Uterus (tissue), 4 donors: ENCODE measurements at places on chromosomes 6 and 20. TPM values are rescaled to one million over a fixed set of nuclear protein-coding genes. Genes with fewer than 3 reads are reported as not detected.

The PGC gene
- total RNA-seq, result not detected

The SDHAF4 gene
- 16.2 TPM for total RNA-seq

The MBOAT1 gene
- 22.6 TPM for total RNA-seq

The FOXA2 gene
- total RNA-seq, result not detected

The PPIL6 gene
- 3.8 TPM for total RNA-seq

The MLIP gene
- not detected for total RNA-seq

The FAM83C gene
- not detected for total RNA-seq

DNA sequence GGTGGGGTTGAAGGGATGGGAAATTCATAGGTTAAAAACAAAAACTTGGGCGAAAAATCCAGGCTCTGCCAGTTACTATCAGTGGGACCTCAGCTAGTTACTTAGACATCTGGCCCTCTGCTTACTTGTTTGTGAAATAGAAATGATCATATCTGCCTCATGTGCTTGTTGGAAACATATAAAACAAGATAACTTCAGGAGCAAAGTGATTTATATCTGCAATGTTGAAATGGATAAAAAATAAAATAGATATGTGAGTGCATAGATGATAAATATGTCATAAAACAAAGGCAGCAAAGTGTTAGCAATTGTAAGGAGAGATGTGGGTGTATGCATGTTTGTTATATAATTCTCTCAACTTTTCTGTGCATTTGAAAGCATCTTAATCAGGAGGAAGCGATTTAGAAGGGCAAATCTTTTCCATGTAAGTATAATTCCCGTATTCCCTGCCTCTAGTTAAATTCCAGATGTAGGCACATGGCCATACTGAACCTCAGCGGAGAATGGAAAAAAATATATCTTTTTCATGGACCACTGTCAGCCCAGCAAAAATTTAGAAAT, 579.0 kb upstream of the FLRT3 start:
- H3K4me3 ChIP-seq, result no peak overlapping the region
- H3K36me3 ChIP-seq, result no peaks in the 10 kb centered on the region
- H3K27ac ChIP-seq, result peak overlapping the region; percentile 70
- DNase-seq, result no peak

GRCh38 chr6:43966853-43967718, 160.2 kb downstream of the MRPL14 start:
- no peak overlapping the region for H3K27ac ChIP-seq
- no peaks in the 10 kb centered on the region for H3K36me3 ChIP-seq
- H3K4me3 ChIP-seq, result no peak overlapping the region
- H3K4me1 ChIP-seq, result no peaks in the 10 kb centered on the region
- no peaks in the 10 kb centered on the region for H3K27me3 ChIP-seq

GRCh38 chr20:47318586-47319516, 37.6 kb downstream of the ZMYND8 start:
- no peaks in the 10 kb centered on the region for H3K36me3 ChIP-seq
- H3K4me1 ChIP-seq, result peaks cover 28% of the 10 kb centered on the region
- H3K27ac ChIP-seq, result peak overlapping the region; percentile 93

DNA sequence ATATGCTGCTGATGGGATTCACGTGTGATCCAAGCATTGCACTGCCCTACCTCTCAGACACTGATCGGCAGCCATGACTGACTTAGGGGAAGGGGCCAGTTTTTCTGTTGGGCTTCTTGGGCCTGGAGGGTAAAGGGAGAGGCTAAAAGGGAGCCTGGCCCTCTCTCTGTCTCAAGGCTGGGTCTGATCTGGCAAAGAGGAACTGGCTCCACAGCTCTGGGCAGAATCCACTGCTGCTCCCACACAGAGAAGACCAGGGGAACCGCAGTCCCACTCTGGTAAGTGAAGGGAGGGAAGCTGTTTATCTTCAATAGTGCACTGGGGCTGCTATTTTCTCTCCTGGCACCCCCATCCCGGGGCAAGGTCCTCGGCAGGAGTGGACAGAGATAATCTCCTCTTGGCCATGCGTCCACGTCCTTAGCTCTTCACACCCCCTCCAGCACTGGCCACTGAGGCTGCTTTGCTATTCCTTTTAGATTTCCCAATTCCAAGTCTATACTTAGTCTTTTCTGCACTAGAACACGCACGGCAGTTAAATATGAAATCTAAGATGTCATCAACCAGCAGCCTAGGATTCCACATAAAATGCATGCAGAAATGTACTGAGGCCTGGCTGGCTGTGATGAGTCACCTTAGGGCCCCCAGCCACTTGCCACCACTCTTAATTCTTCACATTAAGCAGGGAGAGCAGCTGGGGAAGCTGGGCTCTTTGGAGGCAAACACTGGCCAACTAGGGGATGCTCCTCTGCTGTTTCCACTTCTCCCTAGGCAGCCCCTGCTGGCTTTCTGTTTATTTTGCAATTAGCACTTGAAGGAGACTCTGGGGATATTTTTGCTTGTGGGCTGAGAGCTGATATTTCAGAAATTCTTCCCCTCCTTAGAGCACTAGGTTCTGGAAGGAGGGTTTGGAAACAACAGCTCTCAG, 87.8 kb upstream of the ARMC2 start:
- H3K27me3 ChIP-seq, result no peaks in the 10 kb centered on the region
- no peak for DNase-seq
- H3K4me1 ChIP-seq, result no peaks in the 10 kb centered on the region
- H3K4me3 ChIP-seq, result no peak overlapping the region
- peak overlapping the region; percentile 21 for H3K27ac ChIP-seq

DNA sequence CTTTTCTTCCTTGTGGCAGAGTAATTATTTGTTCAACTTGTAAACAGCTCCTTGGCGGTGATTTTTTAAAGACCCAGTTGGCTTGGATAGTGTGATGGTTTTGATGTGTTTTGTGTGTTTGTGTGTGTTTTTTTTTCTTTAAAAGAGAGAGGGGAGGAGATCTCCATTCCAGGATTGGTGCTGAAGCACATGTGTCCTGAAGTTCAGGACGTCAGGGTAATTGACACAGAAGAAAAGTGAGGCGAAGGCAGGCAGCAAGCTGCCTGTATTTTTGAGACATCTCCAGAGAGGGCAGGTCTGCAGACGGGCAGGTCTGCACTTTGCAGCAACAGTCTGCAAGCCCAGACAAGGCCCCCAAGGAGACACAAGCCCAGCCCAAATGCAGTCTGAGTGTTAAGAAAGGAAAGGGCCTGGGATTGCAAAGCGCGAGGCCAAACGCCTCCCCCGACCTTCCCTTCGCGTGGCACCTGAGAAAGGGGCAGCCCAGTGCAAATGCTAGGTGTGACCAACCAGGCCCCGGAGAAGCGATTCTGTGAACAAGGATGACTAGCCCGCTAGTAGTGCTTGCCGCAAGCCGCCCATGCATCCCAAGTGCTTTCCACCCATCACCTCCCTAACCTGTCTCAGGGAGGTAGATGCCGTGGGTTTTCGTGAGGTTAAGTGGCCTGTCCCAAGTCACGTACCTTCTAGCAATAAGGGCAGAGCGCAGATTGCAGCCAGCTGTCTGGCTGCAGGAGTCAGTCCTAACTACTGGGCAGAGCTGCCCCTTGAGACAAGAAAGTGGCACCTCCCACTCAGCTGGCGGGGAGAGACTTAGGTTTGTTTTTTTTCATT, 230.5 kb downstream of the ZMYND8 start:
- H3K27me3 ChIP-seq, result no peaks in the 10 kb centered on the region
- H3K4me3 ChIP-seq, result no peak overlapping the region
- no peaks in the 10 kb centered on the region for H3K4me1 ChIP-seq
- no peaks in the 10 kb centered on the region for H3K36me3 ChIP-seq
- H3K27ac ChIP-seq, result peak overlapping the region; percentile 70

GRCh38 chr20:62156592-62157386, 13.2 kb downstream of the SS18L1 start:
- no peak overlapping the region for H3K4me3 ChIP-seq
- no peaks in the 10 kb centered on the region for H3K27me3 ChIP-seq
- H3K36me3 ChIP-seq, result no peaks in the 10 kb centered on the region
- H3K4me1 ChIP-seq, result peaks cover 7% of the 10 kb centered on the region
- no peak overlapping the region for H3K27ac ChIP-seq
- DNase-seq, result peak; percentile 64

- H3K27ac ChIP-seq, result no peak overlapping the region
- DNase-seq, result no peak
- H3K36me3 ChIP-seq, result no peaks in the 10 kb centered on the region
- H3K27me3 ChIP-seq, result no peaks in the 10 kb centered on the region
These were observed 347.1 kb downstream of the UTRN start for GRCh38 chr6:144632266-144632665.

DNA sequence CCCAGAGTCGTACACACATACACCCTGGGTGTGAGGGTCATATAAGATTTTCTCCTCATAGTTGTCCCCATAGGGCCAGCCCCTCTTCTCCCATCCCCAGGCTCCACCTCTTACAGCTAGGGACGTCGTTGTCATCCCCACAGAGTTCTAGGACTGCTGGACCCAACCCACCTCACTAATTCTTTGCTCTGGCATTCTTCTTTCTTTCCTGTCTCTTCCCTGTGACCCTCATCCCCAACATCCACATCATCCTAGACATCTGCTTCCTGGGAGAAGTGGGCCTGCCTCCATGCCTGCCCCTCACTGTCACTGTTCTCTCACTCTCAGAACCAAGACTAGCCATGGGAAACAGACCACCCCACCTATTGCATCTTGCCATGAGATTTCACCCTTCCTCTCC, 1.1 kb downstream of the PSMF1 start:
- H3K4me1 ChIP-seq, result peaks cover 15% of the 10 kb centered on the region
- H3K36me3 ChIP-seq, result no peaks in the 10 kb centered on the region

DNA sequence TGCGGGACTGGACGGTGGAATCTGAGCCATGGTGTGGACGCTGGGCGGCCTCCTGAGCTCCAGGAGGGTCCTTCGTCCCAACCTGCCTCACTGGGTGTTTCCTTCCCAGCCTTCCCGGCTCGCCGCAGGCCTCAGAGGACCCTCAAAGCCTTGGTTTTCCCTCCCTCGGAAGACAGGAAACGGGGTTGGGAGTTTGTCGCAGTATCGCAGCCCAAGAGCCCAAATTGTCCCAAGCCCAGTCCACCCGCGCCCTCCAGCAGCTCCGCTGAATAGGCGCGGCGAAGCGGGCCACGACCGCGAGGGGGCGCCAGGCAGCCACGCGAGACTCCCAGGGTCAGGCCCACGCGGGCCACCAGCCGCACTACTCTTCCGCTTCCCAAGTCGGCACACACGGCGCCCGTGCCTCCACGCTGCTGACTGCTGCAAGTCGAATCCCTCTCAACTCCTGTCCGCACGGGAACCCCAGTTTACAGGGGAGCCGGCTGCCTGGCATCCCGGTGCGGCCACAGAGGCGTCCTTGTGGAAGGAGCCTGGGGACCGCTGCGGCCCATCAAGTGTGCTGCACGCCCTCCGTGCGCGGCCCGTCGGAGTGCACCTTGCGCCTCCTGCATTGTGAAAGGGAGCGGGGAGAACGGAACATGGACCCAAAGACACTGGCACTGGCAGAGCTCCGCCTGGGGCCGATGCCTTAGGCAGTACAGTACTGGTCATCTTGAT, 40.4 kb upstream of the HMGA1 start:
- no peaks in the 10 kb centered on the region for H3K36me3 ChIP-seq
- peak; percentile 80 for DNase-seq
- H3K27ac ChIP-seq, result peak overlapping the region; percentile 5

GRCh38 chr20:18611492-18611891, 23.6 kb downstream of the DTD1 start:
- no peak overlapping the region for H3K27ac ChIP-seq
- DNase-seq, result no peak
- H3K36me3 ChIP-seq, result no peaks in the 10 kb centered on the region

DNA sequence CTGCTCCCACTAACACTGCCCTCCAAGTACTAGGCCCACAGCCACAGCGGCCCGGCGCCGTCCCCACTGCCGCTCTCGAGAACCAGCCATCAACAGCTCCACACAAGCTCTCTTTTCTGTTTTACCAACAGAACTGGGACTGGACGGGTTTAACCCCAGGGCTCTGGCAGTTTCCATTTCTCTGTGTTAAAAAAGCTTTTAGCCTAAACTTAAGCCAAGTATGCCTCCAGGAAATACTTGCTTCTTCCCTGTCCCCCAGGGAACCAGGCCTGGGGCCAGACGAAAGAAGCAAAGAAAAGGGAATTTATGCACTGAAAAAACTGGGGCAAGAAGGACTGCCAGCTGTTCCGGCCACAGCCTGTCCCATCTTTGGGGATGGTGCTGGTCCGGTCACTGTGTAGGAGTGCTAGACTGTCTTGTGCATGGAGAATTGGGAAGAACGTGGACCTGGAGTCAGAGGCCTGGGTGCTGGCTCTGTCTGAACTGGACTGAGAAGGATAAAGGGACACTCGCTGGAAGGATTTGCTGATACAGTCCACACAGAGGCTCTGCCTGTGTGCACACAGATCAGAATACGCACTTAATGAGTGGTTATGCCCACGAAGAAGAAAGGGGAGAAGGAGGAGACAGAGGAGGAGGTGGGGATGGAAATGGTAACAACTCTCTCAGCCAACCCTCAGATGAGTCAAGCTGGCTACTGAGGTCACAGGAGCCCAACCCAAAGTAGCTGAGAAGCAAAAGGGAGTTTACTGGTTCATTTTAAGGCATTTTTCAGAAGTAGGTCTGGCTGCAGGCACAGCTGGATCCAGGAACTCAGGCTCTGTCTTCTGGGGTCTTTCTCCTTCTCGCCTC, 254.4 kb upstream of the PMEPA1 start:
- H3K27me3 ChIP-seq, result no peaks in the 10 kb centered on the region
- no peaks in the 10 kb centered on the region for H3K36me3 ChIP-seq
- no peak for DNase-seq
- H3K4me3 ChIP-seq, result no peak overlapping the region
- no peaks in the 10 kb centered on the region for H3K4me1 ChIP-seq
- H3K27ac ChIP-seq, result peak overlapping the region; percentile 53

DNA sequence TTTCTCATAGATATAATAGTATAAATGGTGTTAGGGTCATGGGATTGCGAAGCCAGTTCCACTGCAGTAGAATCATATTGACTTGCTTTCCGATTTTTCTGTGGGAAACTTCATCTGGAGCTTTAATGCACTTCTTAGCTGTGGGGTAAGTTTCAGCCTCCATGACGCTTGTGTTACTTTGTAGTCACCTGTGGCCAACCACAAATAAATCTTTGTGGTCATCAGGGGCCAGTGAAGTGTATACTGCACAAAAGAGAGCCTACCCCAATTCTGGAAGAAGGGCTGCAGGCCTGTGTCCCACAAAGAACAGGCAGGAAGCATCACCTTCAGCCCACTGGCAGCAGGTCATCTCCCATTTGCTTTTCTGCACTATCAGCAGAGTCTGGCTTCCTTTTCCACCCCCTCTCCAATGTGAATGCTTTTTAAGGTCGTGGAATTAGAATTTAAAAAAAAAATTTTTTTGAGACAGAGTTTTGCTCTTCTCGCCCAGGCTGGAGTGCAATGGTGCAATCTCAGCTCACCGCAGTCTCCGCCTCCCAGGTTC, 32.0 kb downstream of the MTHFD1L start:
- H3K27me3 ChIP-seq, result no peaks in the 10 kb centered on the region
- DNase-seq, result no peak
- no peak overlapping the region for H3K4me3 ChIP-seq

GRCh38 chr6:125798734-125799508, 8.2 kb downstream of the NCOA7 start:
- no peaks in the 10 kb centered on the region for H3K36me3 ChIP-seq
- H3K27ac ChIP-seq, result no peak overlapping the region

- no peaks in the 10 kb centered on the region for H3K27me3 ChIP-seq
- H3K4me1 ChIP-seq, result no peaks in the 10 kb centered on the region
- no peak overlapping the region for H3K27ac ChIP-seq
- no peaks in the 10 kb centered on the region for H3K36me3 ChIP-seq
- H3K4me3 ChIP-seq, result no peak overlapping the region
These were observed 71.8 kb upstream of the HINT3 start for GRCh38 chr6:125884634-125885371.

- no peak for DNase-seq
- no peaks in the 10 kb centered on the region for H3K36me3 ChIP-seq
- H3K27me3 ChIP-seq, result peaks cover 14% of the 10 kb centered on the region
- H3K27ac ChIP-seq, result no peak overlapping the region
- peak overlapping the region; percentile 46 for H3K4me3 ChIP-seq
These were observed 369 bp downstream of the SLC4A11 start for GRCh38 chr20:3238616-3239025.

GRCh38 chr6:33248643-33248931, 23.1 kb downstream of the VPS52 start:
- H3K27ac ChIP-seq, result peak overlapping the region; percentile 92
- DNase-seq, result no peak
- peak overlapping the region; percentile 49 for H3K4me3 ChIP-seq
